ENCODE measurements at places on chromosomes 6 and 20.

DNA sequence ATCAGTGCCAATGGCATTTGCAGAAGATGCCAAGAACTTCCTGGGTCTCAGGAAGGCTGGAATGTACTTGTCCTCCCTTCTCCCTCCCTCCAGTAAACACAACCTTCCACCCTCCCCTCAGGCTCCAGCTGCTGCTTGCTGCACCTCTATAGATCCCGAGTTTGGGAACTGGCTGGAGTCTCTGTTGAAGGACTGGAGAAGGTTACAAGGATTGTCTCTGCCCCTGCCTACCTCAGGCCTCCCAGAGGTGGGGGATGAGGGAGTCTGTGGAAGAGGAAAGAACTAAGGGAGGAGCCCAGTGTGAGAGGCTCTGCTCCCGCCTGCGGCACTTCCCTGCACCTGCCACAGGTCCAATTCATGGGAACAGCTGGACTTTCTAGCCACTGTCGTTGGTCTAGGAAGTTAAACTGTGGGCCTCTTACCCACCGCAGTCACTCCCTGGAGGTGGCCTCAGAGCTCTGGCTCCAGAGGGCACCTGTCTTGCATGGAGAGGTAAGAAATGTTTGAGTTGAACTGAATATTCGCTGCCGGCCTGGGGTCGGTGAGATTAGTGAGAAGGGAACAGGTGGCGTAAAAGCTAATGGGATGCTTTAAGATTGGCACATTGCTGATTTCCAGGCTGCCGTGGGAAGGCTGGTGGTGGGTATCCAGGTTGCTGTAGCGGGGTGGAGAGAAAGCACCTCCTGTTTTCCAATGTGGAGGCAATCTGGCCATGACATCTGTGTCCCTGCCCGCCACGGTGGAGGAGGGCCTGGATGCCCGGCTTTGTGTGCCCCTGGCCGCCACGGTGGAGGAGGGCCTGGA, 54.3 kb downstream of the PPP1R14C start:
- DNase-seq, result no peak

DNA sequence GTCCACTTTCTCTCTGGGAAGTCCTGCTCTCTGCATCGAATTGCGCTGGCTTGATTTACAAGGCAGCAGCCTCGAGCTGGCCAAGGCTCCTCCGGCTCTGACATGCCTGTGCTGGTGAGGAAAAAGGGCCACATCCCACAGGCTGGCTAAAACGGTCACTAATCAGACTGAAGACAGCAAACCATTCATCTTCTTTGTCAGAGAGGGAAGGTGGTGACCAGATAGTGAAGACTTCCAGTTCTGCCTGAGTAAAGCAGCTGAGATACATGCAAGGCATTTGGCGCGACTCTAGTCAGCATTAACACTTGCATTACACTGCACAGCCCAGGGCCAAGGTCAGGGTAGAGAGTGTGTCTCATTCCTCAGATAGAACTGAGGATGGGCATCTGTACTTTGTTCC, 203.2 kb upstream of the MAP3K7 start:
- no peak for DNase-seq

- DNase-seq, result peak; percentile 60
Observed at GRCh38 chr20:61765081-61765870, 300.4 kb downstream of the TAF4 start.

GRCh38 chr20:58921564-58921963, 59.5 kb upstream of the NELFCD start:
- no peak for DNase-seq

- DNase-seq, result no peak
Observed at GRCh38 chr20:49278818-49279676, 1.2 kb upstream of the ZNFX1 start.

GRCh38 chr6:167311286-167311685, 13.6 kb upstream of the TTLL2 start:
- DNase-seq, result no peak

DNA sequence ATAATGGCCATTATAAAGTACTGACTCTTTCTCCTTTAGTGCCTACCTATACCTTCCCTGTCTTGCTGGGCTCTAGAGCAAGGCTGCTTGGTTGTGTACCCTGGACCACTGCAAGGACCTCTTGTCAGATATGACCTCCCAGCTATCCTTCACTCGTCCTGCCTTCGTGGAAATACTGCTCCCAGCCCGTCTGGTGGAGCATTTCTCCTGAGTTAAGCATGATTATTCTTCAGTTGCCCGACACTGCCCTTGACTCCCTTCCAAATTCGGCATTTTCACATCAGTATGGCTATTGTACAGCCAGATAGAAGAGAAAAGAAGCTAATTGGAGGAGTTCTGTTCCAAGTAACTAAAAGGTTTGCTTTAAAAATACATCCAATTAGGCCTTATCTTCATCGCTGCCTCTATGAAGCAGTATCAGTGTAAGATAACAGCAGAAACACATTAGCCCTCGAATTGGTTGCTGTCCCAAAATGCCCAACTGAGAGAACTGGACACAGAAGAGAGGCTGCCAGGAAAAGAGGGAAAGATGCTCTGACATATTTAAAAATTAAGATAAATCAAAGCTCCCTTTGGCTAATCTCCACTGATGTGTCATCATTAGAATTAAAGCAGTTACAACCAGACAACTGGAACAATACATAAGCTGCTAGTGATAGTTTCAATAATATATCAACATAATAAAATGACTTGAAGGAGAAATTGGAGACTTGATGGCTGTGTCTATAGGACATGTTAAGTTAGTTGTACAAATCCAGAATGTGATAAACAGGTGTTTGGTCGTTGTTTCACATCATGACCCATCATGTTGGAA, 54.4 kb downstream of the OPRM1 start:
- DNase-seq, result no peak

- no peak for DNase-seq
Observed at GRCh38 chr6:119858901-119859300, 509.3 kb upstream of the MAN1A1 start.

- no peak for DNase-seq
Observed at GRCh38 chr20:19081937-19082336, 130.5 kb upstream of the SLC24A3 start.

GRCh38 chr20:46683011-46683667, 6.1 kb downstream of the TP53RK start:
- no peak for DNase-seq

DNA sequence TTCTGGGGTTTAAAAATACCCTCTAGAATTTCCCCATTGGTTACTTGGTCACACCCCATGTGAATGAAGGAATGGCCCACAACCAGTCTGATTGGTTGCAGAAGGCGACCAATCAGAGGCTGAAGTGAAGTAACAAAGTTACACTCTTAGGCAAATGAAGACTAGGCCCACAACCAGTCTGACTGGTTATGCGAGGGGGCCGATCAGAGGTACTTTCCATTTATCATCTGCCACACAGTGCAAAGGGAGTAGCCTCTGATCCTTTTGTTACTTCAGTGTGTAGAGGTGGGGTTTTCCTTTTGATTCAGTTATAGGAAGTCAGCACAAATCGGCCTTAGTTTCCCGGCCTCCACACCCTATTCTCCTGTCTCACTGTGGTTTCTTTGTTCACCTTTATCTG, 61.2 kb upstream of the SGK1 start:
- DNase-seq, result no peak

DNA sequence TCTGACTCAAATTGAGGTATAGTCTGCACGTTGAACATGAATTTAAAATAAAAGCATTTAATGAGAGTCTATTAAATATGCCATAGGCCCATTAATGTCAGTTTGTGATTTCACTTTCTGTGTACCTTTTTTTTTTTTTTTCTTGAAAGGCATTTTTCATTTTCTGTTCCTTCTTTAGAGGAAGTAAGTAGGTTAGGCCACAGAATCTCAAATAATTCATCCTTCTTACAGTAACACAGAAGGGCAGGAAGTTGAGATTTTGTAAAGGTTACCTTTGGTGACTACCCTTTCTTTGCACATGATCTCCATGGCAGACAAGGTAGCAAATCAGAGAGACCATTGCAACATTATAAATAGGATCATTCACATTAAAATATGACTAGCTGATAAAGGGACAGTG, 9.6 kb downstream of the L3MBTL3 start:
- no peak for DNase-seq

DNA sequence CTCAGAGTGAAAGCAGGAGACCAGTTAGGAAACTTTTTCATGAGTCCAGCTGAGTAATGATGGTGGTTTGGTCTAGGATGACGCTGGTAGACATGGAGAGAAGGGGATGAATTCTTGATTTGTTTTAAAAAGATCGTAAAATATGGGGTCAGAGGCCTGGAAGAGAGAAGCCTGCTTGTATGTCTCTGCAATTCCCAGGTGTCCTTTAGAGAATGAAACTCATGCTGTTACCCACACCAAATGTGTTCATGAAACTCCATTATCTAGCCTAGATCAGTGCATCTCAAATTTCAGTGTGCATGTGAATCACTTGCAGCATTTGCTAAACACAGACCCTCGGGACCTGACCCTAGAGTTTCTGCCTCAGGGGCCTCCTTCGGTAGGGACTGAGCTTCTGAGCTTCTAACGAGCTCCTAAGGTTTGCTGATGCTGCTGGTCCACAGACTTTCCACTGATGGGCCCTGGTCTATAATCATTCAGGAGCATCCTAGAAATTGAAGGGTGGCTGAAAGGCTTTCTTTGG, 302.0 kb upstream of the PLCB4 start:
- DNase-seq, result no peak

Data from suprapubic skin (tissue), 4 donors.